ENCODE measurements at places on chromosomes 16 and 17.

- no peak for DNase-seq
Measured at GRCh38 chr16:68335175-68335574, 24.4 kb downstream of the PRMT7 start.

- no peak for DNase-seq
Measured at GRCh38 chr17:5485270-5486205, at the start of gene DERL2. DERL2 (minus strand) TSS chr17:5486178; CDS start chr17:5486161, 17 bp downstream.

DNA sequence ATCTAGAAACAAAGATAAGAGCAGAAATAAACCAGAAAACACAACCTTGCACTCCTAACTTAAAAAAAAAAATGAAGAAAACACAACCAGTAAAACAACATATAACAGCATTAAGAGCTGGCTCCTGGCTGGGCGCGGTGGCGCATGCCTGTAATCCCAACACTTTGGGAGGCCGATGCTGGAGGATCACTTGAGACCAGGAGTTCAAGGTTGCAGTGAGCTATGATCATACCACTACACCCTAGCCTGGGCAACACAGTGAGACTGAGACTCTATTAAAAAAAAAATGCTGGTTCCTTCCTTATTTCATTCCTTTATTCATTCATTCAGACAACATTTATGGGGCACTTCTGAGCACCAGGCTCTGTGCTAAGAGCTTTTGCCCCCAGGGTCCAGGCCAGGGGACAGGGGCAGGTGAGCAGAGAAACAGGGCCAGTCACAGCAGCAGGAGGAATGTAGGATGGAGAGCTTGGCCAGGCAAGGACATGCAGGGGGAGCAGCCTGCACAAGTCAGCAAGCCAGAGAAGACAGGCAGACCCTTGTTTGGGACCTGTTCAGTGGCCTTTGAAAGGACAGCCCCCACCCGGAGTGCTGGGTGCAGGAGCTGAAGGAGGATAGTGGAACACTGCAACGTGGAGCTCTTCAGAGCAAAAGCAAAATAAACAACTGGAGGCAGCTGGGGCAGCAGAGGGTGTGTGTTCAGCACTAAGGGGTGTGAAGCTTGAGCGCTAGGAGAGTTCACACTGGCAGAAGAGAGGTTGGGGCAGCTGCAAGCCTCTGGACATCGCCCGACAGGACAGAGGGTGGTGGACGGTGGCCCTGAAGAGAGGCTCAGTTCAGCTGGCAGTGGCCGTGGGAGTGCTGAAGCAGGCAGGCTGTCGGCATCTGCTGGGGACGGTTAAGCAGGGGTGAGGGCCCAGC is 2.6 kb downstream of the STH start:
- DNase-seq: no peak

DNA sequence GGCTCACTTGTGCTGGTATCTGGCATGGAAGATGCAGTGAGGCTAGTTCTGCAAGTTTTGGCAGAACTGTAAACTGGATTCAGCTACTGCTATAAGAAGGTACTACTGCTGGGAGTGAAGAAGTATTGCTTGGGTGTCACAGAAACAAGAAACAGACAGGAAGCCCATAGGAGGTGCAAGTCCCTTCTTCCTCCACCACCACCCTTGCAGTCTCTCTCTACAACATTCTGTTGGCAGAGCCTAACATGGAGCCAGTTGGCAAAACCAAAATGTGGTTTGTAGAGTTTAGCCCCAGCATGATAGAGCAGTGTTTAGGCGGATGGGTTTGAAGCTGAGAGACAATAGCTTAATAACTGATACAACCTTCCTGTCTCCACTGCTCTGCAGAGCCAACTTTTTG is 72.6 kb downstream of the NLK start:
- no peak for DNase-seq

- DNase-seq: no peak
Measured at GRCh38 chr16:83744441-83744981, 63.3 kb upstream of the HSBP1 start.

GRCh38 chr17:4945176-4945943 is 3.0 kb downstream of the PFN1 start:
- DNase-seq: peak; percentile 74

- no peak for DNase-seq
Measured at GRCh38 chr17:81164371-81165245, 699 bp upstream of the PVALEF start.

- DNase-seq: no peak
Measured at GRCh38 chr16:9191274-9191850, 99.9 kb downstream of the HAPSTR1 start.

DNA sequence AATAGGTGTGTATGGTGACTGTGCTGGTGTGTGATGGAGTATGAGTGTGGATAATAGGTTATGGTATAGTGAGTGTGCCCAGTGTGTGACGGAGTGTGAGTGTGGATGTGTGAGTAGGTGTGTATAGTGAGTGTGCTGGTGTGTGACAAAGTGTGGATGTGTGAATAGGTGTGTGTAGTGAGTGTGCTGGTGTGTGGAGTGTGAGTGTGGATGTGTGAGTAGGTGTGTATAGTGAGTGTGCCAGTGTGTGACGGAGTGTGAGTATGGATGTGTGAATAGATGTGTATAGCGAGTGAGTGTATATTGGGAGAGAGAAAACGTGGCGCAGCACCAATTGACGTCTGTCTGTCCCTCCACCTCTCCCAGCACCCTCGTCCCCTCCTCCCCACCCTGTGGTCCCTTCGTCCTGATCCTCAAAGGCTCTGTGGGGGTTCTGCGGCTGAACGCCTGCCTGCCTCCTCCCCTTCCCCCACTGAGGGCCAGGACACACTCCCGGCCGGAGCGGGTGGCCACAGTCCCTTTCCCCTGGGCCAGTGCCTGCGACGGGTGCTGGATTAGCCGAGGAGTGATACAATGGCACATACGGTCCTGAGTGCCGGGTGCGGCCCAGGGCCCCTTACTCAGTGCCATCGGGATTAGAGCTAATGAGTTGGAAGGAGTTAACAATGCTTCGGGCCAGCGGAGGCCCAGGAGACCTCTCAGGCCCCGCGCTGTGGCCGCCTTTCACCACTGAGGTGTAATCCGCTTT is 160.0 kb downstream of the MRM1 start:
- DNase-seq: no peak

DNA sequence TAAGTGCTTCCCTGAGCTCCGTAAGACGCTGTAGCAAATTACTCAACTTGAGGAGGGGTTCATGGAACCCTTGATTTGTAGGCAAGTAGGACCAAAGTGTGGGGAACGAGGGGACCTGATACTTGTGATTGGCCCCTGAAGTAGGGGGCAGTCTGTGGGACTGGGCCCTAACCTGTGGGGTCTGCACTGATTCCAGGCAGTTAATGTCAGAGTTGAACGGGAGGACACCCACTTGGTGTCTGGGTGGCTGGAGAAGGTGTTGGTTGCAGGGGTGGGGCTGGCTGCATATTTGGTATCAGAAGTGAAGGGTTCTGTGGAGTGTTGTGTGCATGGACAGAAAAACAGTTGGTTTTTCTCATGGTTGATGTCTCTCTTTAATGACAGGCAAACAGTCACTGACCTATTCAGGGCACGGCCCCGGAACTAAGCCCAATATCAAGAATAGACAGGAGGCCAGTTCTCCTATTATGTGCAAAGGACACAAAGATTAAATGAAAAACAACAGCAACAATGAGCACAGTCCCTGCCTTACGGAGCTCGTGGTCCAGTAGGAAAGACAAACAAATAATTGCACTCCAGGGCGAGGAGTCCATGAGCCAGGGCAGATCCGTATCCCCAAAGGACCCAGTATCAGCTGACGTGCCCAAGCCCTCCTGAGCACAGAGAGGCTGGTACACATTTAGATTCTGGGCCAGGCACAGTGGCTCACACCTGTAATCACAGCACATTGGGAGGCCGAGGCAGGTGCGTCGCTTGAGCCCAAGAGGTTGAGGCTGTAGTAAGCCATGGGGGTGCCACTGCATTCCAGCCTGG is 19.2 kb downstream of the MXRA7 start:
- DNase-seq: no peak

GRCh38 chr17:12230481-12231354 is 210.0 kb downstream of the MAP2K4 start:
- no peak for DNase-seq

GRCh38 chr16:66911112-66911511 is 7.6 kb downstream of the CDH16 start:
- no peak for DNase-seq
